Breast epithelium (tissue), 4 donors: ENCODE measurements at places on chromosomes 7 and 10.

DNA sequence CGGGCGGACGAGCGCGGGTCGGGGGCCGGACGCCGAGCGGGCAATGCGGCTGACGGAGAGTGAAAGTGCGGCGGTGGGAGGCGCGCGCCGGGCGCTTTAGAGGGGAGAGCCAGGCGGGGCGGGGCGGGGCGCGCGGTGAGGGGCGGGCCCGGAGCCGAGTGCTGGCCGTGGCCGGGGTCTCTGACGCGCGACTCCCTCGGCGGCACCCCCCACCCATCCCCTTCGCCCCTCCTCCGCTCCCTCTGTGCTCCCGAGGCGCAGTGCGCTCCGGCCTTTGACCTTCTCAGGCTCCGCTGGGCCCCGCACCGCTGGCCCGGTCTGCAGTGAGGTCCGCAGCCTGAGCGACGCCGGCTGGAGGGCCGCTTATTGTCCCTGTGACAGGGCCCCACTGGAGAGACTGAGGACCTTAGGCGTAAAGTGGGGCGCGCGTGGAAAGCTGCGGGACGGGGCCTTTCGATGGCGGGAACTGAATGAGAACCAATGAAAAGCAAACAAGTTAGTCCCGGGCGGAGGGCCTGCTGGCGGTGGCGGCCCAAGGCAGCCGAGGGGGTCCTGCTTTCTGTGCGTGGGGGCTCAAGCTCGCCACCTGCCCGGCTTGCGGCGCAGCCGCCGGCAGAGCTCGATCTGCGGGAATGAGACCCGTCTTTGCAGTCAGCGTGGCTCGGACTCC is at the start of gene CXCL12:
Gene CXCL12 (minus strand): TSS at position 72 of the 670 bp plus-strand sequence. CDS start 92 bp downstream, outside the sequence.
- peak within 1 kb of the TSS; percentile 81 for H3K4me3 ChIP-seq
- peak within 1 kb of the TSS; percentile 84 for H3K27ac ChIP-seq
- no peak for DNase-seq

DNA sequence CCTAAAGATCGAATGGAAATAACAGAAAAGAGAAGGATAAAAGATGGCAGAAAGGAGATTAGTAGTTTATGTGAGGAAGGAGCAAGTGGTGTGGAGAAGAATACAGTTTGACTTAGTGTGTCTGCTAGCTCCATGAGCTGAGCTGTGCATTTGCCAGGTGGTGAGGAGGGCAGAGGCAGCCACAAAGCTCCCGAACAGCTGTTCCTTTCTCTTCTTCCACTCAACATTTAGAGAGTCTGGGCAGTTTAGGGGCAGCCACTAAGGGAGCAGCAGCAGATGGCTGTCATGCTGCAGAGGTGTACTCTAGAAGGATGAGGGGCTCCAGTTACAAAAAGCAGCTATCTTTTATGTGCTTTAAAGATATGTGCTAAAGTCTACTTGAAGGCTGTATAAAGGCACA is 674.4 kb downstream of the GRM8 start:
- no peak overlapping the region for H3K4me3 ChIP-seq
- no peak overlapping the region for H3K27ac ChIP-seq
- H3K27me3 ChIP-seq: no peaks in the 10 kb centered on the region
- DNase-seq: no peak
- no peaks in the 10 kb centered on the region for H3K36me3 ChIP-seq
- H3K4me1 ChIP-seq: no peaks in the 10 kb centered on the region

DNA sequence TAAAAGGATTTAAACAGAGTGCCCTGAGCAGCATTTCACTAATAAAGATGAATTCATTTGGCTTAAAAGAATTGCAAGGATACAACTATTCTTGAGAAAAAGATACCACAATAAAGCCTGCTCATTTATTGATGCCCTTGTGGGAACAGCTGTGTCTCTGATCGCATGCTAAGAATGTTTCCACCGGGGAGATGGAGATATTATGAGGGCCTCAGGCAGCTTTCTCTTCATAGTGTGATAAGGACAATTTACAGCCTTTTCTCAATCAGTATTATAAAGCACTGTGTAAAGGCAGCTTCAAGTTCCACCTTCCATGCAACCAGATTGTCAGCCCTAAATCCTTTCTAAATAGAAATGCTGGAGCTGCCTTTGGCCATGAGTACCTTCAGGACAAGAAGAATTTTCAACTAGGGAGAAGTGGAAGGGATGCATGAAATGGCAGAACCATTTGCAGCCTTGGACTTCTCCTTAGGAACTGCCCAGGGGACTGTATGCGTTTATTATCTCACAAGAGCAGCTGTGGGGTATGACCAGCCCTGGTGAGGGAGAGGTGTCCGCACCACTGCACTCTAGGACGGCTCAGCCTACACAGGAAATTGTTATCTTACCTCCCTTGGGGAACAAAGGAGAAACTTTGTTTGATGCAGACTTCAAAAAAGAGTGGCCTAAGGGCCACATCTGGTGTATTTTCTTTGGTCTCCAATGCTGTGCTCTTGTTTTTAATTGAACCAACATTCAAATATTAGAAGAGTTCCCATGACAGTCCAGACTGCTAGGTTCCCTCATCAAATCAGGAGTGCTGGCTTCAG is 116.9 kb upstream of the PCGF5 start:
- H3K27me3 ChIP-seq: no peaks in the 10 kb centered on the region
- no peak overlapping the region for H3K27ac ChIP-seq
- no peaks in the 10 kb centered on the region for H3K4me1 ChIP-seq
- H3K4me3 ChIP-seq: no peak overlapping the region
- H3K36me3 ChIP-seq: no peaks in the 10 kb centered on the region

GRCh38 chr7:24724451-24725190 is 32.6 kb downstream of the GSDME start:
- no peak overlapping the region for H3K4me3 ChIP-seq
- DNase-seq: no peak
- H3K36me3 ChIP-seq: no peaks in the 10 kb centered on the region
- no peak overlapping the region for H3K27ac ChIP-seq

GRCh38 chr10:109259293-109259692 is 664.0 kb downstream of the XPNPEP1 start:
- no peak overlapping the region for H3K4me3 ChIP-seq
- H3K4me1 ChIP-seq: no peaks in the 10 kb centered on the region
- H3K36me3 ChIP-seq: no peaks in the 10 kb centered on the region
- DNase-seq: no peak
- H3K27ac ChIP-seq: no peak overlapping the region
- H3K27me3 ChIP-seq: no peaks in the 10 kb centered on the region

- no peak for DNase-seq
- H3K27me3 ChIP-seq: no peaks in the 10 kb centered on the region
- H3K27ac ChIP-seq: no peak overlapping the region
- H3K4me1 ChIP-seq: no peaks in the 10 kb centered on the region
These were observed 6.2 kb downstream of the PAXIP1 start for GRCh38 chr7:154996756-154997155.

DNA sequence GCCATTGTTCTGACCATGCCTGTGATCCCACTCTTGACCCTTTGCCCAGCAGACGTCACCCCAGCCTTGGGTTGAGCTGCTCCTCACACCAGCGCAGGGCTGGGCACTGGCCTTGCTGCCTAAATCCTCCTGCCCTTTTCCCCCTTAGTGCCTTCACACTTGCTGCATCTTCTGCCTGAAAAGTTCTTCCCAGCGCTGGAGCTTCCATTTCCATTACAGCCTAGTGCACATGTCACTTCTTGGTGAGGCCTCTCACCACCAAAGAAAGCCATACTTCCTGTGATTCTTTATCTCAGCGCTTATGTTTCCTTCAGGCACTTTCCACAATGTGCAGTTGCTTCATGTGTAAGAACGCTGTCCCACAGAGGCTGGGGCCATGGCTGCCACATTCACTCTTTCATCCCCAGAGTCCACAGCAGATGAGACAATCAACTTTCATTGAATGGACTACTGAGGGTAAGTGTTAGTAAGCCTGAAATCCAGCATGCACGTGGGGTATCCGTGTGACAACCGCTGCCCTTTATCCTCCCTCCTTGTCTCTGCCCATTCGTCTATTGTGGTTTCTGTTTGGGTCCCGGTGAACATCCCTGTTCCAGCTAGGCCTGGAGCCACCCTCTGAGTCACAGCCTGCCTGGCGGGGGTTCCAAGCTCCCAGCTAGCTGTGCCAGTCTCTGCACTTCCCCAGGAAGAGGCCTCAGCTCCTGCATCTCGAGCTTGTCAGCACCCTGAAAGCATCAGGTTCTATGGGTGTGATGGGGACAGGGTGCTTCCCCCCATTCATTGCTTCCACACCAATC is 37.3 kb downstream of the ADRA2A start:
- no peak overlapping the region for H3K27ac ChIP-seq
- H3K4me3 ChIP-seq: no peak overlapping the region

GRCh38 chr7:55140221-55140940 is 121.6 kb downstream of the EGFR start:
- no peaks in the 10 kb centered on the region for H3K4me1 ChIP-seq
- no peak for DNase-seq
- H3K27ac ChIP-seq: no peak overlapping the region

GRCh38 chr7:29968683-29969395 is 20.8 kb downstream of the SCRN1 start:
- no peaks in the 10 kb centered on the region for H3K4me1 ChIP-seq
- no peak for DNase-seq
- H3K27me3 ChIP-seq: no peaks in the 10 kb centered on the region
- H3K27ac ChIP-seq: no peak overlapping the region
- no peaks in the 10 kb centered on the region for H3K36me3 ChIP-seq
- no peak overlapping the region for H3K4me3 ChIP-seq

DNA sequence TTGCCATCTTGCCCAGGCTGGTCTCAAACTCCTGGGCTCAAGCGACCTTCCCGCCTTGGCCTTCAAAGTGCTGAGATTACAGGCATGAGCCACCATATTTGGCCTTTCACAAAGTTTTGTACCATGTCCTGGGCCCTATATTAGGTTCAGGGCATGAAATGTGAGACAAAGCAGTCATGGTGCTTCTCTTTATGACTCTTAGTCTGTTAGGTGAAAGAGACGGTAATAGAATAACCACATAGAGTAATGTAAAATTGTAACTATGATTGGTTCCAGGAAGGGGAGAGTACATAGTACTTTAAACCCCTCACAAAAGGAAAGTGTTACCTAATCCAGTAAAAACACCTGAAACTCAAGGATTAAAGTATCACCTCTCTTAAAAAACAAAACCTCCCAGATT is 144.7 kb downstream of the SPAG6 start:
- H3K36me3 ChIP-seq: no peaks in the 10 kb centered on the region
- DNase-seq: no peak
- H3K4me3 ChIP-seq: no peak overlapping the region
- H3K27me3 ChIP-seq: no peaks in the 10 kb centered on the region

- no peak for DNase-seq
- H3K27me3 ChIP-seq: no peaks in the 10 kb centered on the region
These were observed 574.2 kb downstream of the CCSER2 start for GRCh38 chr10:84902553-84902952.

- H3K36me3 ChIP-seq: no peaks in the 10 kb centered on the region
These were observed 441.9 kb upstream of the NPVF start for GRCh38 chr7:25669961-25670841.

- no peaks in the 10 kb centered on the region for H3K4me1 ChIP-seq
- H3K27ac ChIP-seq: no peak overlapping the region
- H3K27me3 ChIP-seq: no peaks in the 10 kb centered on the region
- no peak for DNase-seq
- no peak overlapping the region for H3K4me3 ChIP-seq
These were observed 169.3 kb downstream of the USP6NL start for GRCh38 chr10:11442001-11442773.

GRCh38 chr10:61589547-61590243 is 73.0 kb upstream of the CABCOCO1 start:
- no peak overlapping the region for H3K27ac ChIP-seq
- H3K4me1 ChIP-seq: no peaks in the 10 kb centered on the region
- no peak overlapping the region for H3K4me3 ChIP-seq
- no peak for DNase-seq
- no peaks in the 10 kb centered on the region for H3K27me3 ChIP-seq

- H3K27me3 ChIP-seq: no peaks in the 10 kb centered on the region
- no peaks in the 10 kb centered on the region for H3K4me1 ChIP-seq
- DNase-seq: no peak
- no peak overlapping the region for H3K27ac ChIP-seq
- no peak overlapping the region for H3K4me3 ChIP-seq
- H3K36me3 ChIP-seq: peaks cover 5% of the 10 kb centered on the region
These were observed 40.9 kb downstream of the UBN2 start for GRCh38 chr7:139271718-139272628.

- no peak for DNase-seq
- no peaks in the 10 kb centered on the region for H3K27me3 ChIP-seq
- H3K4me3 ChIP-seq: no peak overlapping the region
- H3K36me3 ChIP-seq: no peaks in the 10 kb centered on the region
These were observed 127.2 kb downstream of the TEX36 start for GRCh38 chr10:125555743-125556142.

DNA sequence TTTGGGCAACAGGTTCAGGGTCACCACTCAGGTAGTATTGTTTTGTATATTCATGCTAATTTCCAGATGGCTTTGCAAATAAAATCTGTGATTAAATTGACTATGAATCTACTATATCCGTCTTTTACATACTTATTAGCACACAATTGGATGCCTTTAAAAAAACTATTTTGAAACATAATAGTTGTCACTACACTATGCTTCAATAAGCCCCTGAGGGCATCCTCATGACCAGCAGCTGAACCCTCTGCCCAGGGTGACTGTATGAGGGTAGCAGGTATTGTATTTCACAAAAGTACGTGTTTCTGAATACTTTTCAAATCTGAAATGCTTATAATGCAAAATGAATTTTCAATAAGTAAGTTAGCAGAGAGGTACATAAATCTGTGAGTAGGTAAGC is 97.3 kb downstream of the DNAH11 start:
- H3K36me3 ChIP-seq: no peaks in the 10 kb centered on the region
- no peak for DNase-seq
- H3K27ac ChIP-seq: no peak overlapping the region
- H3K4me3 ChIP-seq: no peak overlapping the region

DNA sequence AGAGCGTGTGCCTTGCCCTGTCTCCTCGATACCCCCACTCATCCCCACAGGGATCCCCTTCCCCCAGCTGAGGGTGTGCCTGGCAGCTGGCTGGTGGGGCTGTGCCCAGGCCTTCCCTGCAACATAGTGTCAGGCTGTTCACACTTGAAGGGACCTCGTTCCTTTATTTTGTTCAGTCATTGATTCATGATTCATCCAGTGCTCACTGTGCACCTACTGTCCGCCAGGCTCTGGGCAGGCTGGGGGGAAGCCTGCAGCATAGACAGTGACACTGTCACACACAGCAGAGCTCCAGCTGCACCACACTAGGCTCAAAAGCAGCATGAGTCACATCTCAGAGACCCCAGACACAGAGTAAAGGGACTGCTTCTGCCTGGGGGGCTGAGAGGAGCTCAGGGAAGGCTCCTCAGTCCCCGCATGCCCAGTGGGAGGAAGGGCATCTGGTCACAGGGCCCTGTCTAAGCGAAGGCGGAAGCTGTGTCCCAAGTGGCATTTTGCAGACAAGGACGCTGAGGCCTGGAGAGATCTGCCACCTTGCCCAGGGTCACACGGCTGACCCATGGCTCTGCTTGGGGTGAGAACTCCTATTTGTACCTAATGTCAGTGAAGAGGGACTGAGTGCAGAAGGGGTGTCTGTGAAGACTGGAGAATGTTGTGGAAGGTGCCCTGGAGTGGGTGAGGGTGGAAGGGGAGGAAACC is 27.9 kb downstream of the CDH23 start:
- H3K4me3 ChIP-seq: no peak overlapping the region
- H3K36me3 ChIP-seq: no peaks in the 10 kb centered on the region
- H3K27me3 ChIP-seq: no peaks in the 10 kb centered on the region

GRCh38 chr7:159192013-159192412 is 47.3 kb upstream of the VIPR2 start:
- DNase-seq: no peak
- H3K27me3 ChIP-seq: no peaks in the 10 kb centered on the region
- no peak overlapping the region for H3K4me3 ChIP-seq
- H3K27ac ChIP-seq: no peak overlapping the region
